ENCODE measurements at places on chromosomes 1 and 21.

- DNase-seq: no peak
Observed at GRCh38 chr21:44958471-44959191, 18.8 kb downstream of the SLX9 start.

DNA sequence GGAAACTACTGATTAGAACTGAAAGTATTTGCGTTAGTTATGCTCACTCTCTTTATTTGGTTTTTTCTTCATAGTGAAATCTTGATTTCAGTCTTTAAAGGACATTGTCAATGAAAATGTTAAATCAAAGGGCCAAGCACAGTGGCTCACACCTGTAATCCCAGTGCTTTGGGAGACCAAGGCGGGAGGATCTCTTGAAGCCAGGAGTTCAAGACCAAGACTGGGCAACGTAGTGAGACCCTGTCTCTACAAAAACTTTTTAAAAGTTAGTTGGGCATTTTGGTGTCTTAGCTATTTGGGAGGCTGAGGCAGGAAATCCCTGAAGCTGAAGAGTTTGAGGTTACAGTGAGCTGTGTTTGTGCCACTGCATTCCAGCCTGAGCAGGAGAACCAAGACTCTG lies 13.6 kb downstream of the RLF start:
- no peak for DNase-seq

GRCh38 chr1:34982820-34983376 lies 2.2 kb downstream of the TMEM35B start:
- DNase-seq: no peak

DNA sequence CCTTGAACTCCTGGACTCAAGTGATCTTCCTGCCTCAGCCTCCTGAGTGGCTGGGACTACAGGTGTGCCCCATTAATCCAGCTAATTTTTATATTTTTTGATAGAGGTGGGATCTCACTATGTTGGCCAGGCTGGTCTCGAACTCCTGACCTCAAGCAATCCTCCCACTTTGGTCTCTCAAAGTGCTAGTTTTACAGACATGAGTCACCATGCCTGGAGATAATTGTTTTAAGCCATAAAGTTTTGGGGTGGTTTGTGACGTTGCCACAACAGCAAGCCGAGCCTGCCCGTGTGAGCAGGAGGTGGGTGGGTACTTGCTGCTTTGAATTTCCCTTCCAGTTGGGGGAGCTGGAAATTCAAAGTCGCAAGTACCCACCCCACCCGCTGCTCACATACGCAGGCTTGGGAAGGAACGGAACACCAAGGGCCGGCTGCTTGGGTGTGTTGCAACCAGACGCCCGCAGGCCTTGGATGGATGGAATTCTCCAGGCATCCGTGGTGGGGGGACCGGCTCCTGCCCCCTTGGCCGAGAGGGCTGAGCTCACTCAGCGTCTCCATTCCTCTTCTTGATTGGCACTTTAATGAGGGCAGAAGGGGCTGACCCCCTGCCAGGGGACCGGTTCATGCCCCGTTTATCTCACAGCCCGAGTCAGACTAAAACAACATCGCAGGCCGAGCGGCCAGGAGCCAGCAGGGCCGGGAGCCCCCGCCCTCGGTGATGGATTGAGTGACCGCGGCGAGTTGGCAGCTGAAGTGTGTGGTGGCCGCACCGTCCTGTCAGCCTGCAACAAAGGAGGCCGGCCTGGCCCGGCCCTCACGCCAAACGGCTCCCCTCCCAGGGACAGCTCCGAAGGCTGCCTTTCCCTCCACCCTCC lies 78.1 kb downstream of the DHRS3 start:
- DNase-seq: no peak

GRCh38 chr1:62228136-62228882 lies 33.7 kb downstream of the L1TD1 start:
- no peak for DNase-seq

- no peak for DNase-seq
Observed at GRCh38 chr1:248621770-248622169, 13.1 kb downstream of the OR2T11 start.

GRCh38 chr1:162717548-162718184 lies 72.8 kb upstream of the HSD17B7 start:
- DNase-seq: no peak

GRCh38 chr1:26991310-26992116 lies 2.0 kb upstream of the TRNP1 start:
- no peak for DNase-seq

DNA sequence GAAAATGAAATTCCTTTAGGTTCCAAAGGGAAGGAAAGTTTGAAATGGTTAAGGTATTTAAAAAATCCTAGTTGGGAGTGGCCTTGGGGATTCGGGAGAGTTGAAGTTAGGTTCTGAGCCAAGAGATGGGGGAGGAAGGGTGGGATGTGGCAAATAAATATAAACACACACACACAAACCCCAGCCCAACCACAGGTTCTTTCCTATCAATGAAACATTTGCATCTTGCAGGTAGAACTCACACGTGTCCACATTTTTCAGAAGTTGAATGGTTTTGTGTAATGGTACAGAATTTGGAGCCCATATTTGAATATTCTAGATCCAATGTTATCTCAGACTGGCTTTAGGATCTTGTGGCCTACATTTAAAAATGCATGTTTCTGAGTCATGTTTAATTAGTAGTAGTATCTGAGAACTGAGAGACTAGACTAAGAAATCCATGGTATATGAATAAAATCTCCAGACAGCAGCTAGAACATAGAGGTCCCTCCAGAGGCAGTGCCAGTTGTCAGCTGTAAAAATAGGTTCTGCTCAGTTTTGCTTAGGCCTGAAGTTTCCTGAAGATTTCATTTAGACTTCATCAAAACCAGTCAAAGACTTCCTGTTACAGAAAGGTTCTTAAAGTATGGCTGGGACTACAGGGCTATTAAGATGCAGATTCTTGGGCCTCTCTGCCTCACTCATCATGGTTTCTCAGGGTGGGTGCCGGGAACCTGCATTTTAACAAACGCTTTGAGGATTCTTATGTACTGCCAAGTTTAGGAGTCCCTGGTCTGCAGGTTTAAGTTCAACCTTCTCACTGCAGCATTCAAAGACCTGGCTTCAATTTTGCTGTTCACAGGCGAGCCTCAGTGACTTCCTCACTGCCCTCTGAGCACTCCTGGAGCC lies 21.3 kb downstream of the RUNX1 start:
- no peak for DNase-seq

DNA sequence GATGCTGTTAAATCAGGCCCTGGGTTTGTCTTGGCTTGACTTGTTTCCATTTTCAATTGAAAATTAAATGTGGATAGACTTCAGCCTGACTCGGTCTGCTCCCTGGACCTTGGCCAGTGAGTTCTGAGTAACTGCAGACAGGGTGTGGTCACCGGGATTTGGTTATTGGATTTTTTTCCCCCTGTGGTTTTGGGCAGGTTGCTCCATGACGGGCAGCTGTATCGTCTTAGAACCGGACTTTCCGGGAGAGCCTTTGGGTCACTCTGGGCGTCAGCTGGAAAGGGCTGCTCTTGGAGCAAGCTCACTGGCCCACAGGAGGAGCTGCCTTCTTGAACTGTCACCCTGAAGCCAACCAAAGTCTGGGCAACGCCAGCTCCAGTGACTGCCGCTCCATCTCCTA lies 75.0 kb downstream of the CLIC6 start:
- DNase-seq: no peak

- no peak for DNase-seq
Observed at GRCh38 chr1:247386687-247387086, 29.3 kb upstream of the NLRP3 start.

DNA sequence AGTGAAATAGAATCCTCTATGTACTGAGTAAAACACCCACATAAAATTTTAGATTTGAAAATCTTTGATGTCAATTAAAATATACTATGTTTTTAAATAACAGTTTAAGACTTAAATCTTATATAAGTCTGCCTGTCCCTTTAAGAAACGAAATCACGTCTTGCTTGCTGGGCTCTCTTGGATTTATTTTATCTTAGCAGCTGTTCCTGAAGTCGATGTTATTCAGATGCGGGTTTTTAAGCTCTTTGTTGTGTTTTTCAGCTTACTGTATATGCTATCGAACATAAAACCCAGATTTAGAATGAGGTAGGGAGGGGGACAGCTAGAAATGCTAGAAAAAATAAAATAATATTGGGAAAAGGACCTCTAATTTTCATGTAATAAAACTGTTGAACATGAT lies 11.1 kb upstream of the SSX2IP start:
- no peak for DNase-seq

- no peak for DNase-seq
Observed at GRCh38 chr1:90204023-90204590, 209.2 kb downstream of the ZNF326 start.

DNA sequence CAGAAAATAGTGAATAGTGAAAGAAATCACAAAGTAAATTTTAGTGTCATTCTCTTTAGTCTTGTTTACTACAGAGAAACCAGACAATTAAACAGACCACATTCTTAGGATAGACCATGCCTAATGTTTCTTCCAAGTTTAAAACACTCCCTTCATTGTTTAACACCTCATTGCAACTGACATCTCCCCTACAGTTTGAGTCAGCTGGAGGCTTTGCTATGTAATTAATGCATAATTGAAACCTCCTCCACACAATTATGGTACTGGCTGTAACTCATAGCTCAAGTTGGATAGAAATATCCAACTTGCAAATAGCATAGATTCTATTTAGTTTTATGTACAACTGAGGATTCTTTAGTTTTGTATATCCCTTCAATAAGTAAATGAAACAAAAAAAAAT lies 35.2 kb upstream of the B3GALT2 start:
- no peak for DNase-seq

- no peak for DNase-seq
Observed at GRCh38 chr21:31364253-31364945, 20.3 kb upstream of the TIAM1 start.

DNA sequence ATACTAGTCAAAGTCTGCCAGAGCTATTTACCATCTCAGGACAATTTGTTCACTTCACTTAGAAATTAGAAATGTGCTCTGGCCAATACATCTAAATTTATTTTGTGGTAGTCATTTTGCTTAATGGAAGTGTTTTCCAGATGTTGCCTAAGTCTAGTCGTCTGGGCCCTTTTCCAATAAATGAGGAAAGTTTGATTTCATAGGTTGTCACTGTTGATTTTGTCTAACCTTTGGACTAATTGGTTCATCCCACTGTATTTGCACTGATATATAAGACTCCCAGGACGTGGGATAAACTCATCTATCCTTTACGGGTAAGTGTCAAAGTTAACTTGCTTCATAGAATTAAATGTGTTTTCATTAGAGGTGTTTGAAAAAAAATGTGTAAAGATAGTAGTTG lies 79.1 kb downstream of the TPR start:
- no peak for DNase-seq

- no peak for DNase-seq
Observed at GRCh38 chr1:245810181-245810769, 655.5 kb downstream of the KIF26B start.

GRCh38 chr1:208933984-208934525 lies 649.5 kb upstream of the CAMK1G start:
- no peak for DNase-seq

GRCh38 chr1:155856975-155857930 lies at the start of gene GON4L:
Gene GON4L, minus strand, starts transcription at chr1:155857214. Its CDS starts 3,434 bp downstream, at chr1:155853780.
- DNase-seq: peak; percentile 82

- no peak for DNase-seq
Observed at GRCh38 chr21:45388011-45388521, 16.9 kb upstream of the COL18A1 start.

All from Panc1 (cell line).